ENCODE measurements at places on chromosomes 5 and 9. TPM values are rescaled to one million over a fixed set of nuclear protein-coding genes. Genes with fewer than 3 reads are reported as not detected.

ANKDD1B gene
- 0.57 TPM for polyA plus RNA-seq

FBP2 gene
- polyA plus RNA-seq: 93.6 TPM

PRRT1B gene
- polyA plus RNA-seq: not detected

PCDHB12 gene
- polyA plus RNA-seq: 2.6 TPM

MYO10 gene
- polyA plus RNA-seq: 18.0 TPM

MEF2C gene
- polyA plus RNA-seq: 987 TPM

CDHR2 gene
- polyA plus RNA-seq: 8.9 TPM

PCDHGA10 gene
- polyA plus RNA-seq: 1.3 TPM

SPINK4 gene
- not detected for polyA plus RNA-seq

PCDHB16 gene
- polyA plus RNA-seq: 2.9 TPM

DNAJA1 gene
- 138 TPM for polyA plus RNA-seq

ANKRD55 gene
- 0.33 TPM for polyA plus RNA-seq

PIP5K1B gene
- polyA plus RNA-seq: 1.9 TPM

PCDHGC5 gene
- polyA plus RNA-seq: 0.57 TPM

BAAT gene
- 3.0 TPM for polyA plus RNA-seq

C5orf52 gene
- polyA plus RNA-seq: not detected

GABRA6 gene
- polyA plus RNA-seq: not detected

FAM151B gene
- 1.9 TPM for polyA plus RNA-seq

AIF1L gene
- 28.4 TPM for polyA plus RNA-seq
